Activated T-helper 9 cell treated with anti-CD3 and anti-CD28 coated beads, Interleukin-2, amount 50 U/mL, for 16 hours (primary cell): ENCODE measurements at places on chromosomes 1 and 21.

DNA sequence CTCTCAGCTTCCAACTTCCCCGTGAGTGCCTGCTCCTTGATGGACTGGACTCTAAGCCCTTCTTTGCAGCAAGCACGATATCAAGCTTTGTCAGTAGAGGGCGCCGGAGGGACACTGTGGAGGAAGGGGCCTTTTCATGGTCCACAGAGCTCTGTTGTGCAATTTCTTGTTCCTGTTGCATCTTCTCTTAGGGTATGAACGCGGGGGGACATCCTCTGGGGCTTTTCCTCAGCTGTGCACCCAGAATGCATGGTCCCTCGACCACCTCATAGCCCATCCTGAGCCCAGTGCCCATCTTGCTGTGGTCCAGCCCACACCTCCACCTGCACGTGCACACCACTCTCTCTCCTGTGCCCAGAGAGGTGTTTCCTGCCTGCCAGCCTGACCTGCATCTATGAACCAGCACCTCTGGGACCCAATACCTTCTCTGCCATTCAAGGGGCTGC, 556.8 kb downstream of the PTPRU start:
- peak; percentile 18 for DNase-seq

DNA sequence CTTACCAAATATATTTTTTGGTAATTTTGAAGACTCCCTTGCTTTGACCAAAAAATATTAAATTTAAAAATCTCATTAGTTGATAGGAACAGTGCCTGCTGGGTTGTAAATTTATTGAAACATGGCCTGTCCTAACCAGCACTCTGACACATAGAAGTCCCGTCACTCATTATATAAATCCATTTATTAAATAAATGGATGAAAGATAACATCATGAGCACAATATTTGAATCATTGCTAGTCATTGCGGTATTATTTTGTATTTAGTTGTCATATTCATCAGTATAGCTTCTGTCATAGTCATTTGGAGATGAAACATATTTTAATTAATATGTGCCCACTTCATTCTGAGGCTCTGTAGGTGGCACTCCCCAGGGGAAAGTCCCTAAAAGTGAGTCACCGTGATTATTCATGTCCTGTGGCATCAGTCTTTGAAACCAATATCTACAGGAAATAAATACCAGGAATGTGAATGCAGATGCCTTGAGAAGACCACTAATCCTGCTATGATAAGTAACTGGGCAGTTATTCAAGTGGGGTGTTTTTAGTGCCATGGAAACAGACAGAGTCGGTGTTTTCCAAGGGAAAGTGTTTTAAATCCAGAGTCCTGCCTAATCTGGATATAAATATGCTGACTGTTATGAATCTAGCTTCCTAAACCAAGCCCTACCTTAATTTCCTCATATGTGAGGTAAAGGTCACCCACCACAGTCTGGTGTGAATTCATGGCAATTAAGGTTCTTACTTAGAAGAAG, 302.0 kb downstream of the DUSP10 start:
- DNase-seq: peak; percentile 19

DNA sequence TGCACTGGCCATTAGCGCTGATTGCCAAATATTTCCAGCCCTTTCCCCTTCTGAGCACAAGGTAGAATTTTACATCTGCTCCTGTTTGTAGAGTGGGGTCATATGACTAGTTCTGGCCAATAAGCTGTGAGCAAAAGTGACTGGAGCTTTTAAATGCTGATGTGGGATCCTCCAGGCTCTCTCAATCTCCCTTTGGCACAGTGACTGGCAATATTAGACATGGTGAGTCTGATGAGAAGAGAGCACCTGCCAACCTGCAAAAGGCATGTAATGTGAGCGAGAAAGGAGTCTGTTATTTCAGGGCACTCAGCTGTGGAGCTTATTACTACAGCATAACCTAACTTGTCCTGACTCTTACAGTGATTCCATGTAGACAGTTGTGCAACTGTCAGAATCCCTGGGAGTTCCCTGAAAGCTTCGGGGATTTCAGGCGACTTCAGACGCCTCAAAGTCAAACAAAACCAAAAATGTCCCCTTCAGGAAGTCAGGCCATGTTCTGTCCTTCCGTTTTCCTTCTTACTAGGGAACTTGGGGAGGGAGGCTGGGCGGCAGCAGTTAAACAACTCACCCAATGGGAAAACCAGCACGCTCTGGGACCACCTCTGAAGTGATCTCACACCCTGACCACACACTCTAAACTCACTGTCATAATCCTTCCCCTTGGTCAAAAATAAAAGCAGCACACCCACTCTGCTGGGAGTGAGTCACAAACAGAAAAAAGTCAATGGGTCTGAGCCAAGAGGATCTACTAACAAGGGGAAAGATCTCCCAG, 3.6 kb upstream of the RASSF5 start:
- DNase-seq: peak; percentile 31

DNA sequence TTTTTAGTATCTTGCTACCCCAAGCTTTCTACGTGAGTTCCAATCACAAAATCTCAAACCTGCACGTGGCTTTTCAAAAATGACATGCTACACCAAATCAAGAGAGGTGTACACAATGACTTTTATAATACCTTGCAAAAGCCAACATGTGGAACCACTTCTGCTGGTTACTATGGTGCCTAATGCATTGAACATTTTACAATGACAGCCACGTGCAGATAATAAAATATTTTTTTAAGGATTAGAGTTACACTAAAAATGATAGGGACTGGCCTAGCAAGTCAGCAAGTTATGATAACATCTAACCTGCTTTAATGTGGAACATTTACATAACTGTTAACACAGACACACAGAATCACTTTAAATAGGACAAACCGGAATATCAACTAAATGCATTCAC, 30.2 kb downstream of the EYA3 start:
- no peak for DNase-seq

GRCh38 chr1:194548071-194548470, 1361.7 kb upstream of the B3GALT2 start:
- no peak for DNase-seq

DNA sequence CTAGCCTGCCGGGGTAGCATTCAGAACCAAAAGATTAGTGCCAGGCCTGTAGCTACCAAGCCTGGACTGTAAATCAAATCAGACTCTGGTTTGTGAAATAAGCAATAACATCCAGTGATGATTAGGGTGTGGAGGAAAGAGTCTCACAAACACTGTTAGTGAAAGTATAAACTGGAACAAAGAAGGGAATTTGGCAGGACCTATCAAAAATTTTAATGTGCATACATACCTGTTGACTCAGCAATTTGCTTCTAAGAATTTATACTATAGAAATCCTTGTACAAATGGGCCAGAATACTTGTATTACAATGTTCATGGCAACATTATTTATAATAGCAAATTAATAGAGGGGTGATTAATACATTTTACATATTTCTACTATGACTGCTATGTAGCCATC, 109.8 kb upstream of the WARS2 start:
- DNase-seq: no peak

DNA sequence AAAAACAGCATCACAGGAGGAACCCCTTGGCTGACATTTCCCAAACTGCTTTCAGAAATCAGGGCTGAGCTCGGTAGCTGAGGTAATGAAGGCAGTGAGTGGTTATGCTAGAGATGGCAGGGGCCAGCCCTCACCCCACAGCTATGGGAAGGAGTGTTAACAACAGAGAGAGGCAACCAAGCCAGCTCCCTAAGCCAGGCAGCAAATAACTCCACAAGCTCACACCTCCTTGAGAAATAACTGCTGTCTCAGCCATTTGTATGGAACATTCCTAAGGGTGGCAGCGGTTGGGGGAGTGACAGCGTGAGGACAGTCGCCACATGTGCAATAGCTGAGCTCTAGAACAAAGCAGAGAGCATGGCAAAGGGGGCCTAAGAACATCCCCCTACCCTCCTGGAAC, 42.6 kb downstream of the LMX1A start:
- no peak for DNase-seq

DNA sequence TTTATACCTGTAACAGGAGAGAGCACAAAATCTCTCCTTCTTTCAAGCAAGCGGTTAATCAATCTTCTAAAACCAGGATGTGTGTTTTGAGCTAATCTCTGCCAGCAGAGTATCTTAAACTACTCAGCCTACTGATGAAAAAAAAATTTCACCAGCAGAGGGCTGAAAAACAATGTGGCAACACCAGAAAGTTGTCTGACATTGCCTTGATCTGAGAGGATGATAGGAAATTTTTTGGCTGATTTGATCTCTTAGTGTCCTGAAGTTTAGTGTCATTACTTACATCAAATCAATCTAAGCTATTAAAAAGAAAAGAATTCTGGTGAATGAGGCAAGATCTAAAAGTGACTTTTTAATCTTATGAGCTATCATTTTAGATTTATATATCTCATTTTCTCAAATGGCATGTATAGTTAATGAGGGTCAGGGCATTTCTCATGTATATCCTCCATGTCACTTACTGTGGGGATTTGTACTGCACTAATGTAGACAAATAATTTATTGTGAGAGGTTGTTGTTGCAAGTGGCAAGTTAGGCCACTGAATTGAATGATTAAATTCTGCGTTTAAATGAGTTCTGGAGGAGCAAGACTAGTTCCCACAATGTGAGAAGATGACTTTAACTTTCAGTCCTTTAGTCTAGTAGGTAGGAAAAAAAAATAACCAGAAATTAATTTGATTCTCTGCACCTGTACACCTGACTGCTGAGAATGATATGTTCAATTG, 10.9 kb downstream of the ADAMTS1 start:
- DNase-seq: no peak

GRCh38 chr1:224106568-224107281, 7.2 kb upstream of the FBXO28 start:
- DNase-seq: no peak

DNA sequence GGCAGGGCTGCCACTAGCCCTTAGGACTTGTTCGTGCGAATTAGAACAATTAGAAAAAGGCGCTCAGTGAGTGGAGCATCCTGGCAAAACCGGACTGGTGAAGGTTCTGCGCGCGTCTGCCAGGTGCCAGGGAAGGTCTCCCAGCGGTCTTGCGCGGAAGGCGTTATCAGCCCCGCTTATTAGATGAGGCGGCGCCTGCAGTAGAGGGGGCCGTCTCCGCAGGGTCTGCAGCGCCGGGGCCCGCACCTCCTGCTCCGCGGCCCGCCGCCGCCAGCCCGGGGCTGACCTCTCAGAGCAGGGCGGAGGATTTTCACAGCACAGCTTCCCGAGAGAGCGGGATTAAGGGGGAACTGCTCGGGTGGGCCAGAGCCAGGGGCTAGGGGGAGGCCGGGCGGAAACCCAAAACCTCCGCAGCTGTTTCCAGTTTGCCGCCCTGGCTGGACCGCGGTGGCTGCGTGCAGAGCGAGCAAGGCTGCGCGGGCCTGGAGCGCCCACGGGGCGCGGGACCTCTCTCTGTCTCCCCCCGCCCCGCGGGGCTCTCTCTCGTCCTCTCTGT, 155.2 kb downstream of the FOXD2 start:
- DNase-seq: no peak

GRCh38 chr1:194300776-194301175, 1114.4 kb upstream of the B3GALT2 start:
- DNase-seq: no peak

DNA sequence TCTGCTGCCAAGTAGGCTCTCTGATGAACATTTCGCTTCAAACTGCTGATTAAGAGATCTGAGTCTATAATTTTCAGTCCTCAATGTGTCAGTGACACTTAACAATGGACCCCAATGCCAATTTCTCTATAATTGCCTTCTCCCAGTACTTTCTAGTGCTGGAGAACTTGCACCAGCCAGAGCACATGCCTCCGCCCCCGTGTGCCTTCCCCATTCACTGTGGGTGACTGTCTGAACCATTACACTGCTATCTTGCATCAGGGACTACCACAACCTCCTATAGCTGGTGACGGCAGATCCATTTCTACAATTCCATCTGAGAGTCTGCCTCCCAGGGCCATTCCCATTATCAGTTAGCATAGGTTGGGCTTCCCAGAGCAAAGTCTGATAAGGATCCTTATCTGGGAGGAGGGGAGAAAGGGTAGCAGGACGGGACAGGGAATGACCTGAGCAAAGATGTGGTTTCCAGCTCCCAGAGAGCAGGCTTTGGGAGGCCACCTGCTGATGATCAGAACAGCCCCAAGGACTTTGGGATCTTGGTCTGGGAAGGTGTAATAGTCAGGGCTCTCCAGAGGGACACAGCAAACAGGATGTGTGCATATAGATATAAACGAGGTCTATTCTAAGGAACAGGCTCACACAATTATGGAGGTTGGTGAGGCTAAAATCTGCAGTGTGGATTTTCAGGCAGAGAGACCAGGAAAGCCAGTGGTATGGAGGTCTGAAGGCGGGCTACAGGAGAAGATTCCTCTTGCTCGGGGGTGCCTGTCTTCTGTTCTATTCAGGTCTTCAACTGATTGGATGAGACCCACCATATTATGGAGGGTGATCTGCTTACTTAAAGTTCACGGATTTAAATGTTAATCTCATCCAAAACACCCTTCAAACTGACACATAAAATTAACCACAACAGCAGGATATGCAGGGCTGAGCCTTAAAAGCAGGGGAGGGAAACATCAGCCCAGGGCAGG, 238.2 kb downstream of the PTPRU start:
- no peak for DNase-seq

- DNase-seq: no peak
These were observed 20.9 kb downstream of the PADI4 start for GRCh38 chr1:17328855-17329254.

DNA sequence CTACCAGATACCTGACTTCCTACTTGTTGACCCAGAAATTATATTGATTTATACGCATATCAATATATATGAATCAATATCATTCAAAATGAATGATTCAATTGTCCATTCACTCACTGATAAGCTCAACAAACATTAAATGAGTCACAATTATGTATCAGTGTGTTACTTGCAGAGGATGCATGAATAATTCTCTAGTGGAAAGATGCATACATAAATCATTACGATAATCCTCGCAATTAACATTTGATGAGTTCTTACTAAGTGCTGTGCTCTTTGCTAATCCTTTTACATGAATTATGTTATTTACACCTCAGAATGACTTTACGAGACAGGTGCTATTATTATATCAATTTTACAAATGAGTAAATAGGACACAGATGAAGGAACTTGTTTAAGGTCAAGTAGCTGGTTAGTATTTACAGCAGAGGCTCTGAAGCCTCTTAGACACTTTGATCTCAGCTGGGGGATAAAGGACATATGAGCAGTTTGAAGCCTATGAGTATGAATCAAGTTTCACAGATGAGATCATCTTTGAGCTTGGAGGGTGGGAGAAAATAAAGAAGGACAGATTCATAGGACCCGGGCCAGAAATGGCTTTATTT, 112.8 kb upstream of the ADAMTS5 start:
- no peak for DNase-seq

- DNase-seq: no peak
These were observed 4.3 kb downstream of the MCL1 start for GRCh38 chr1:150575072-150575489.

DNA sequence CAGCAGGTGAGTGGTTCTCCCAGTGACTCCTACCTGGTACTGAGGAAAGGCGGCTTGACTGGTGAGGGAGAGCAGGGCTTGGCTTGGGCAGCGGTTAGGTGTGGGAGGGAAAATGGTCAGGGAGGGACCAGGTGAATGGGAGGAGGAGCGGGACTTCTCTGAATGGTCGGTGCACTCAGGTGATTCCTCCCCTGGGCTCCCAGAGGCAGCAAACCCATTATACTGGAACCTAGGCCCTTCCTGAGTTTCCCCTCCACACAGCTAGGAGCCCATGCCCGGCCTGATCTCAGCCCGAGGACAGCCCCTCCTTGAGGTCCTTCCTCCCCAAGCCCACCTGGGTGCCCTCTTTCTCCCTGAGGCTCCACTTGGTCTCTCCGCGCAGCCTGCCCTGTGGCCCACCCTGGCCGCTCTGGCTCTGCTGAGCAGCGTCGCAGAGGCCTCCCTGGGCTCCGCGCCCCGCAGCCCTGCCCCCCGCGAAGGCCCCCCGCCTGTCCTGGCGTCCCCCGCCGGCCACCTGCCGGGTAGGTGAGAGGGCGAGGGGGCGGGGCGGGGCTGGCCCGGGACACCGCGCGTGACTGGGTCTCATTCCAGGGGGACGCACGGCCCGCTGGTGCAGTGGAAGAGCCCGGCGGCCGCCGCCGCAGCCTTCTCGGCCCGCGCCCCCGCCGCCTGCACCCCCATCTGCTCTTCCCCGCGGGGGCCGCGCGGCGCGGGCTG, 2.3 kb downstream of the ARTN start:
- no peak for DNase-seq
